Thoracic aorta (tissue), 2 donors: ENCODE measurements at places on chromosomes 11 and 22. TPM values are rescaled to one million over a fixed set of nuclear protein-coding genes. Genes with fewer than 3 reads are reported as not detected.

Gene CRYBB3
- 1.8 TPM for total RNA-seq

Gene C22orf31
- total RNA-seq: not detected

Gene BEST1
- 4.7 TPM for total RNA-seq

DNA sequence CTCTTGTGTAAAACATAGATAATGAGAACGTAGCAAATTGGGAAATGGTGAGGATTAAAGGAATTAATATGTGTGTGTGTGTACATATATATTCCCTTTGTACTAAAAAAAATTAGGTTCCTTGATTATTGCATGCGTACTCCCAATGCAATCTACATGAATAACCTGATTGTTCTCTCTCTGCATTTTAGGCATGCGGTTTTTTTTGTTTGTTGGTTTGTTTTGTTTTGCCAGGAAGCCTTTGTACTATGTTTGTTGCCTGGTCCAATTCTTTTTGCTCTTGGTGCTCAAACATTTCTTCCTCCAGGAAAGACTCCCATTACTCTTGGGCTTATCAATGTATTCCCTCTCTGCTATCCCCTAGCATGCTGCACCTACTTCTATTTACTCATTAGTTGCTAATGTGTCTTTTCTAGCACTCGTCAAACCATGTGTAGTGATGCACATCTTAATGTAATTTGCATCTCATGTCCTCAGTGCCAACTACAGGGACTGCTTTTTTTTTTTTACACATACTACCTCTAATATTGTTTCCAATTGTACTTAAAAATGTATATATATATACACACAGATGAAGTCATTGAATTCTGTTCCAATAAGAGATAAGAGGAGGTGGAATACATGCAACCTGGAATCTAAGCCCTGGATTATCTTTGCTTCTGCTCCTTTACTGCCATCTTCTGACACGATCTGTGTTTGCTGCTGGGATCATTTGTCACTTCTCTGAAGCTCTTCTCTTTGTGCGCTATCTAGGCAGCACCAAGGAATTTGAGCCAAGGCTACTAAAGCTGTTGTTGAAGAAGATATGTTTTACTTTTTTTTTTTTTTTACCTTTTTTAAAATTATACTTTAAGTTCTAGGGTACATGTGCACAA, 197.2 kb upstream of the ANO3 start:
- DNase-seq: no peak

GRCh38 chr22:29979777-29980321, 96.9 kb downstream of the MTMR3 start:
- DNase-seq: no peak

DNA sequence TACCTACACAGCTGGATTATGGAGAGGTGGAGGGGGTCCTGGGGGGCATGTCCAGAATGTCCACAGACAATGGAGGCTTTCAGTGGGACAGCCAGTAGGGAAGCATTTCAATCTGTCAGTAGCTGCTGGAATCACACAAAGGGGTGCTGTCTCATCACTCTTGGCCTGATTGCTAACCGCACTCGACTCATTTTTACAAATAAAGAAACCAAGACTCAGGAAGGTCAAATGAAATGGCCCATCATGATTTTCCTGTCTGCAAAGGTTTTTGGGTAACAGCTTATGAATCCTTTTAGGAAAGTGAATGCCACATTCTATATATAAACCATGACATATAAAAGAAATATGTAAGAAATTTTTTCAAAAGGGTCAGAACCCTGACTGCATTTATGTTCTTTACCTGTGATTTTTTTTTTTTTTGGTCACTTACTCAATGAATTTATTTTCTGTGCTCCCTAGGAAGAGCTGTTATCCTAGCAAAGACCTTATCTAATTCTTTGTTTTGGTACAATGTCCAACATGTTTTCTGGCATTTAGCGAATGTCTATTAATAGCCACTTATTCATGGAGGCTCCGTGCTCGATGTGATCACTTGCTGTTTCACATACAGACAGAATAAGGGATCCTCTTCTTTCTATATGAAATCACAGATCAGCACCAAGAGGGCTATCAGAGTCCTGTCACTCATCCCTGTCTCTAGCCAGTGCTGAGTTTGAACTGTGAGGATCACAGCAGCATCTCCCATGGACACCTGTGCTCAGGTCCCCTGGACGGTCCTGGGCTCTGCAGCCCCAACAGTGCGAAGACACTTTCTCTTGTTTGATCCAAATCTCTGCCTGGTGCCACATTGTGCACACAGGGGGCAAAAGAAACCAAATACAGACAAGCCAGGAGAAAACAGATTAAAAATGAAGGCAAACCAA, 979.7 kb downstream of the NTM start:
- DNase-seq: no peak

DNA sequence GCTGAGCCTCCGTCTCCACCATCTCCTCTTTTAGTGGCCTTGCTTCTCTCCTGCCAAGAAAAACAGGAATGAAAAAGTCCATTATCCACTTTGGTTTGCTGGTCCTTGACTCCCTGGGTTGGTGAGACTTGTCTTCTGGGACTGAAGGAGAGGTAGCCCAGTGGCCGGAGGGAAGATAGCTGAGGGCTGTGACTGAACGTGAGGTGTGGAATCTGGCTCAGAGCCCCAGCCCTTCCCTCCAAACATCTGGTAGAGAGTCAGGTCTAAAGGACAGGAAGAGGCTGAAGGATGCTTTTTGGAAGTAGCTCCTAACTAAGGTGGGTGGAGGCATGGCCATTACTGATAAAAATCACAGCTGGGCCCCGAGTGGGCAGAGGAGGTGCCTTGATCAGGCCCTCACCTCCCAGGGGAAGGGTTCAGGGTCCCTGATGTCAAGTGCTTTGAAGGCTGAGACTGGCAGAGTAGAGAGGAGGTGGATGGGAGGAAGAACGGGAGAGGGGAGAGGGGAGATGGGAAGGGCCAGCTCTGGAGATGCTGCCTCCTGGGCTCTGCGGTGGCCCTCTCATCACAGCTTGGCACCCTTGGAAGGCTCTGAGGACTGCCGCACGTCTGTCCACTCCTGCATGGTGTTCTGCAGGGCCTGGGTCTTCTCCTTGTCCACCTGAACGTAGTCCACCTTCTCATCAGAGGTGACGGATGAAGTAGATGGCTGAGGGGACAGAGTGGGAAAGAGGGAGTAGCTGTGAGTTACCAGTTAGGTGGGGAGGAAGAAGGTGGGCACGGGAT, 30.2 kb downstream of the USP35 start:
- no peak for DNase-seq

GRCh38 chr22:46082633-46083032, 67.7 kb upstream of the PPARA start:
- no peak for DNase-seq

DNA sequence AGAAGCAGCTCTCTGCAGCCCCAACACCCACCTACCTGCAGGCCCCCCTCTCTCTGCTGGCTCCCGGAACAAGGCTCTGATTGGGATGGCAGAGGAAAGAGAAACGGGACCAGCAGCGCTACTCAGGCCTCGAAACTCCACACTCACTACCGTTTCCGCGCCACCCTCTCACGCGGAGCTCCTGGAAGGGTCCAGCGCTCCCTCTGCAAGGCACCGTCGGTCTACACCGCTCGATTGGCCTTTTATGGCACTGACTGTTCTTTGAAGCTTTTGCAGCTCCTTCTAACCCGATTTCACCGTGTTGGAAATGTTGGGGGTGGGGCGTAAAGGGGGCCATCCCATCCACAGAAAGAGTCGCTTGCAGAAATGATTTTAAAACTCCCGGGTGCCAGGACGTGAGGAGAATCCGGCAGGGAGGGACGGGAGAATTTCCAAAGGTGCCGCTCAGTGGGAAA, 323 bp upstream of the PANX1 start:
- DNase-seq: no peak

DNA sequence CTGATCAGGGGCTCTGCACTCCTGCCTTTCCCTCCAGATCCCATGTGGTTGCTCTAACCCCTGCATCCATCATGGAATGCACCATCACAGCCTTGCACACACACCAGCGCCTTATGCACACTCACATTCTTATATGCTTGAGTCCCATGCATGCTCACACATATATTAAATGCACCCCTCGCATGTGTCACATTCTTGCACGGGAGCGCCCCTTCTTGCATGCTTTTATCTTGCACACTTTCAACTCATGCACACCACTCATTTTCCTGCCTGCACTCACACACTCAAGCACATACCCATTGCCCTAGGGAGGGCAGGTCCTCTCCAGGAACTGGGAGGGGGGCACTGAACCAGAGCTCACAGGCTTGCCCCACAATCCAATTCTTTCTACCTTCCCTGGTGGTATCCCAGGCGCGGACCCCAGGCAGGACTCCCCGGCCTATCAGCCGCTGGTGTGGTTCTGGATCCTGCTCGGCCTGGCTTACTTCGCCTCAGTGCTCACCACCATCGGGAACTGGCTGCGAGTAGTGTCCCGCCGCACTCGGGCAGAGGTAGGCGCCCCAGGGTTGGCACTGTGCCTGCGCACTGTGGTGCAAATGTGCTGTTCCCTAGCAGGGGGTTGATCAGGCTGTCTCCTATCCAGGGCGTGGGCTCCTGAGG, 2.3 kb upstream of the CATSPERZ start:
- no peak for DNase-seq

DNA sequence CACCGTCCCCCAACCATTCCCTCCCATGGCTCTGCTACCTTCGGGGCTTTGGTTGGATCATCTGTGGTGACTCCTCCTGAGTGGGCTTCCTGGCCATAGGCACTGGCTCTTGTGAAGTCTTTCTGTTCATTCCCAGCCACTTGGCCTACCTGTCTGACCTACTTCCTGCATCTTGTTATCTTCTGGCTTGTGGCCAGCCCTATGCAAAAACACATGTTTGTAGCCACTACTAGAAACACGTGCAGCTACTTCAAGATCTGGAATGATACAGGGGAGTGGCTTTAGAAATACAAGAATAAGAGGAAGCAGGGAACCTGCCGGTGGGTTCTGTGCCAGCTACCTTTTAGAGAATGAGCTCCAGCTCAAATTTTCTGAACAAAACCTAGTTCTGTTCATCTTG, 20.9 kb downstream of the RCOR2 start:
- DNase-seq: no peak
